ENCODE measurements at places on chromosomes 3 and 15.

DNA sequence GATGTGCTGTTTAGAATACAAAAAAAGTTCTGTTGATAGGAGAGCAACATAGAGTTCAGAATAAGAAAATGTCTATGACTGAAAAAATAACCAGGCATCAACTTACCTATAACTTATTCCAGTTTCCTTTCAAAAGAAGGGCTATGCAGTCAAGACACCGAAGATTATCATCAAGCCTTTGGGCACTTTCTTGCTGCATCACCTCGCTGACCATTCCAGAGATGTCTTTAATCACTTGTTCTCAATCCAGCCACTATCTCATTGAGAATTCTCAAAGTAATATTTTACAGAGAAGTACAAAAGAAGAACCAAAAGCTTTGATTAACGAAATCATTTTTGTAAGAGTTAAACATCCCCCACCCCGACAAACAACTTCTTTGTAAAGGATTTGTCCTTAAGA lies 198.3 kb upstream of the P2RY1 start:
- DNase-seq: no peak

- DNase-seq: no peak
Observed at GRCh38 chr15:65660927-65661326, 39.2 kb downstream of the SLC24A1 start.

GRCh38 chr3:177673112-177673914 lies 476.0 kb upstream of the TBL1XR1 start:
- no peak for DNase-seq

- DNase-seq: no peak
Observed at GRCh38 chr3:122890720-122891220, 95.9 kb downstream of the SLC49A4 start.

DNA sequence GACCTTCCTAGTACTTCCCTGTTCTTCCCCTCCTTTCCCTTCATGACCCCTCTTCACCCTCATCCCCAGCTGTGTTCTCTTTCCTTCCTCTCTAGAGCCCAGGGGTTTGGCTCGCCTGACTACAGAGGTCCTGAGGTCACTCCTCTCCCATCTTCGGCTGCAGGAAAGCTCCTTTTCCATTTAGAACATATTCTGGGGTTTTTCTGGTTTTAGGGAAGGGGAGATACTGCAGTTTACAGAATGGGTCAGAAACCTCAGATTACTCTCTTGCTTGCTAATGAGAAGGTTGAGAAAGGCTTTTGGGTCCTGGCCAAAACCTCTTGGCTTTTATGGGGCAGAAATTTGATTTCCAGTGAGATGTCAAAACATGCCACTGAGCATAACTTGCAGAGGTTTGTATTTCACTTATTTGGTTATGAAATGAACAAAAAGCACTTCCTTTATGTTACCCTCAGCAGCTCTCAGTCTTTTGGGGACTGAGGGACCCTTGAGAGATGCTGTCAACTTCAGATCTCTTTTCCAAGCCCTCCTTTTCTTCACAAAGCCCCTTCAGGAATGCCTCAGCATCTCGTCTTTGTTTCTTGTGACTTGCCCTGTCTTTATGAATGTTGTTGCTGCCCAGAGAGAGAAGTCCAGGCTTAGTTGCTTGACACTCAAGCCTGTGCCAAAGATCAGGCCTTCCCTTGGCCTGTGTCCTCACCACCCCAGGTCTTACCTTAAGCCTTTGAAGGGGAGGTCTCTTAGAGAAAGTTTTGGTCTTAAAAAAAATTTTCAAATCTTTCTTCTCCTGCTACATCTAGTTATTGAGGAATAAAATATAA lies 121.7 kb upstream of the TPM1 start:
- no peak for DNase-seq
